Common myeloid progenitor, CD34-positive (primary cell): ENCODE measurements at places on chromosomes 11 and 22.

DNA sequence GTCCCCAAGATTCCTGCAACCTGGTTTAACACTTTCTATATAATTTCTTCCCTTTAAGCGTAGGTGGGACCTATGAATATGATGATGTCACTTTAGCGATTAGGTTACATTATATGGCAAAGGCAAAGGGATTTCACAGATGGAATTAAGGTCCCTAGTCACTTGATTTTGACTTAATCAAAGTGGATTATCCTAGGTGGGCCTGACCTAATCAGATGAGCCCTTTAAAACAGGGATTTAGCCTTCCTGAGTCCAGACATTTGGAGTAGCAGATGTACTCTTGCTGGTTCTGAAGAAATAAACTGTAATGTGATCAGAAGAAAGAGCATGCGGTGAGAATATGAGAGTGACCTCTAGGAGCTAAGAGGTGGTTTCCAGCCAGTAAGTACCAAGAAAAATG lies 67.8 kb upstream of the LIN7C start:
- no peaks in the 10 kb centered on the region for H3K36me3 ChIP-seq
- H3K27me3 ChIP-seq: no peaks in the 10 kb centered on the region
- no peak overlapping the region for H3K4me3 ChIP-seq
- peak; percentile 1 for DNase-seq
- H3K27ac ChIP-seq: no peak overlapping the region

DNA sequence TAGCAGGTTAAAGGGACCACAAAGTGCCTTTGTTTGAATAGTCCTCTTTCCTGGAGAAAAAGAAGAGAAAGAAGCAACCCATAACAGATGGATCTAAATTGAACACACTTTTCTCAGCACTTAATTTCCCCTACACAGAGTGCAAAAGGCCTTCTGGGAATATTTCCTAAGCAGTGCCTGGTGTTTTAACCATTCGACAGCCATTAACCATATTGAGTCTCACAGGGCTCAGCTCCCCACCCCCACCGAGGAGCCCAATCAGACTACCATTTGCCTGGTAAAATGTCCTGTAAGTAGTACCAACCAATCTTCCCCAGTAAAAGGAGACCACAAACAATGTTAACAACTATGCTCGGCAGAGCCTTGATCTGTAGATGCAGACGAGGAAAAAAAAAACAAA lies 40.7 kb upstream of the SLC6A5 start:
- H3K4me1 ChIP-seq: no peaks in the 10 kb centered on the region
- no peak overlapping the region for H3K27ac ChIP-seq
- no peak overlapping the region for H3K4me3 ChIP-seq
- DNase-seq: no peak
- peaks cover under 1% of the 10 kb centered on the region for H3K27me3 ChIP-seq

DNA sequence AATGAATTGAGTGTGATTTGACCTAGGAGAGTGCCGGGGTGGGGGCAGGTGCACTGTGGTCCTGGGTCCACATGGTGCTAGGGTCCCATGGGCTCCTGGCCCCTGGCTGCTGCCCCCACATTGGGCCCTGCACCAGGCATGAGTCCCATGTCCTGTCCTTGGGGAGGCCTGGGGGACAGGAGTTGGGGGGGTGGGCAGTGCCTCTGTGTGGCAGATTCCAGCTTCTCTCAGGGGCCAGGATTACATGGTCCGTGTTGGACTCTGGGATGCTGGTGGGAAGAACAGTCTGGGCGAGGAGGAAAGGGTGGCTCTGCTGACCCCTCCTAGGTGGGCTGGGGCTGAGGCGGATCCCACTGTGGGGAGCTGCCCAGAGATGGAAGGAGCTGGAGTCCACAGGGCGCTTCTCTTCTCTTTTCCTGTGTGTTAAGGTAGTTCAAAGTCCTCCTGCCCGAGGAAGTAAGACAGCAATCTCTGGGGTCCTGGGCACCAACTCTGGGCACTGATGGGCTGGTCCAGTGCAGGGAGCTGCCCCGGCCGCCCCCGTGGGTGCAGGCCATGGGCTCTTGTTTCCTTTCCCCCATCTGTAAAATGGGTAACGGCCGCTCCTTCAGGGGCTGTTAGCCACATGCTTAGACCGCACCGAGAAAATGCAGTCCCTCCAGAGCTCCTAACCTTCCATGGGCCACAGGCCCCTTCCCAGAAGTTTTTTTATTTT lies 19.8 kb downstream of the KCNQ1 start:
- H3K4me1 ChIP-seq: peaks cover 28% of the 10 kb centered on the region
- no peak overlapping the region for H3K27ac ChIP-seq
- no peaks in the 10 kb centered on the region for H3K36me3 ChIP-seq
- no peak for DNase-seq
- no peak overlapping the region for H3K4me3 ChIP-seq
- H3K27me3 ChIP-seq: no peaks in the 10 kb centered on the region

DNA sequence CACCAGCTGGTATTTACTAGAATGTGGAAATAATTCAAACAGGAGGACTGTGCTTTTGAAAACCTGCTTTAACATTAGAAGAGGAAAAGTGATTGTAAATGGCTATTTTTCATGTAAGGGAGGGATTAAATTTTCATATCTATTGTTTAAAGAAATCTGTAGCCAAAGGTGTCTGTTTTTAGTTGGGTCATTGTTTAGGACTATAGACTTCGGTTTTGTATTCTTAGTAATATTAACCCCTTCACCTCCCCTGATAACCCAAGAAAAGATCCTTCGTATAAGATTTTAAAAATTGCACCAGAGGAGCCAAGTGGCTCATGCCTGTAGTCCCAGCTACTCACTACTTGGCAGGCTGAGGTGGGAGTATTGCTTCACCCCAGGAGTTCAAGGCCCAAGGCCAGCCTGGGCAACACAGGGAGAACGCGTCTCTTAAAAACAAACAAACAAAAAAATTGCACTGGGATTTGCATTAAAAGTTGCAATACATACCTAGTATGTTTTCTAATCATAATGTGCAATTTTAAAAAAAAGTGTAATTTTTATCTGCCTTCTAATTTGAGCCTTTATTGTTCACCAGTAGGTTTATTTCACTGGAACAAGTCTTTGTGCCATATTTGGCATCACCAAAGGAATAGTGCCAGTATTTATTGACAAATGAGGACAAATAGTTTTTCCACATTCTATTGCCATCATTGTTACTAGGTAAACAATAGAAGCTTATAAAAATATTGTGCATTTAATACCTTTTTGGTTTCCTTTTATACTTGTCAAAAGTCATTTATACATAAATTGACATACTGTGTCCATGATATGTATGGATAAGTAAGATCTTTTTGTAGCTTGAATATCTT lies 34.3 kb downstream of the MTMR3 start:
- no peaks in the 10 kb centered on the region for H3K36me3 ChIP-seq
- no peak overlapping the region for H3K4me3 ChIP-seq
- H3K27ac ChIP-seq: no peak overlapping the region
- no peaks in the 10 kb centered on the region for H3K27me3 ChIP-seq

- H3K4me3 ChIP-seq: no peak overlapping the region
- no peak overlapping the region for H3K27ac ChIP-seq
- no peaks in the 10 kb centered on the region for H3K4me1 ChIP-seq
- H3K27me3 ChIP-seq: no peaks in the 10 kb centered on the region
- peaks cover 89% of the 10 kb centered on the region for H3K36me3 ChIP-seq
- no peak for DNase-seq
Measured at GRCh38 chr11:68168694-68169093, 44.4 kb downstream of the KMT5B start.

GRCh38 chr22:30392661-30393321 lies 4.0 kb upstream of the SEC14L2 start:
- no peak overlapping the region for H3K27ac ChIP-seq
- no peak overlapping the region for H3K4me3 ChIP-seq
- peaks cover 2% of the 10 kb centered on the region for H3K4me1 ChIP-seq
- DNase-seq: no peak

DNA sequence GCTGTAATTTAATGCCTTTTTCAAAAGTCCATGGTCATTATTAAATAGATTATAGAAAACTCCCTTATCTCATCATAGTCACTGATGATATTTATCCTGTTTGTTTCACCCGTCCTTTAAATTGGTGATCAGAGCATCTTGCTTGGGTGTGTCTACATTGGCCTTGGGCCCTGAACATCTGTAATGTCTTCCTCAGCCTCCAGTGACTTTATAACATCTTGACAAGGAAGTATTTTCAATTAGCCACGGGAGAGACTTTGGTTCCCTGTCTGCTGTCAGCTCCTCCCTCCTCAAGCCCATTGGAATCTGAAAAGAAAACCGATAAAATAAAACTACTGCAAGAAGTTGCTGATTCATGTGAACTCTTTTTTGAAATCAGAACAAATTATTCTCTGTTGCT lies 116.9 kb upstream of the TTC12 start:
- no peaks in the 10 kb centered on the region for H3K4me1 ChIP-seq
- H3K27ac ChIP-seq: no peak overlapping the region
- H3K36me3 ChIP-seq: no peaks in the 10 kb centered on the region
- H3K27me3 ChIP-seq: peaks cover 7% of the 10 kb centered on the region
- H3K4me3 ChIP-seq: no peak overlapping the region

DNA sequence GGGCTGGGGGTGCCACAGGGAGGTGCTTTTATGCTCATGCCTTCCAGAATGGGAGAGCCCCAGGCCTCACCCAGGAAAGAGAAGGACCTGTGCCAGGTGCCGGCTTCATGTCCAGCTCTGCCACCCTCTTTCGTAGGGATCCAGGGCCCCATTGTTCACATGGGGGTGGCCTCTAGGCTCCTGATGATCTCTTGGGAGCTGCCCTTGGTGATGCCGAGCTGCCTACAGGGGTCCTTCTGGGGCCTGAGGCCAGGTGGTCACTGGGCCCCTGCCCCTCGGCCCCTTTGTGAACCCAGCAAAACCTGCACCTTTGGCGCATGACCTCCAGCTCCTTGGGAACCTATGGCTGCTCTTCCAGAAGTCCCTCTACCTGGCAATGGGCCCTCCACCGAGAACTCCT lies 41.4 kb upstream of the SMIM38 start:
- H3K4me1 ChIP-seq: no peaks in the 10 kb centered on the region
- H3K27ac ChIP-seq: no peak overlapping the region
- no peak overlapping the region for H3K4me3 ChIP-seq

- peaks cover 62% of the 10 kb centered on the region for H3K4me1 ChIP-seq
- no peaks in the 10 kb centered on the region for H3K36me3 ChIP-seq
- DNase-seq: no peak
- H3K4me3 ChIP-seq: no peak overlapping the region
- H3K27me3 ChIP-seq: no peaks in the 10 kb centered on the region
Measured at GRCh38 chr11:117978991-117979390, 7.2 kb upstream of the IL10RA start.

GRCh38 chr22:48180631-48181030 lies 1418.2 kb downstream of the TBC1D22A start:
- no peaks in the 10 kb centered on the region for H3K27me3 ChIP-seq
- H3K4me3 ChIP-seq: no peak overlapping the region
- no peak overlapping the region for H3K27ac ChIP-seq
- H3K36me3 ChIP-seq: no peaks in the 10 kb centered on the region
- no peak for DNase-seq

DNA sequence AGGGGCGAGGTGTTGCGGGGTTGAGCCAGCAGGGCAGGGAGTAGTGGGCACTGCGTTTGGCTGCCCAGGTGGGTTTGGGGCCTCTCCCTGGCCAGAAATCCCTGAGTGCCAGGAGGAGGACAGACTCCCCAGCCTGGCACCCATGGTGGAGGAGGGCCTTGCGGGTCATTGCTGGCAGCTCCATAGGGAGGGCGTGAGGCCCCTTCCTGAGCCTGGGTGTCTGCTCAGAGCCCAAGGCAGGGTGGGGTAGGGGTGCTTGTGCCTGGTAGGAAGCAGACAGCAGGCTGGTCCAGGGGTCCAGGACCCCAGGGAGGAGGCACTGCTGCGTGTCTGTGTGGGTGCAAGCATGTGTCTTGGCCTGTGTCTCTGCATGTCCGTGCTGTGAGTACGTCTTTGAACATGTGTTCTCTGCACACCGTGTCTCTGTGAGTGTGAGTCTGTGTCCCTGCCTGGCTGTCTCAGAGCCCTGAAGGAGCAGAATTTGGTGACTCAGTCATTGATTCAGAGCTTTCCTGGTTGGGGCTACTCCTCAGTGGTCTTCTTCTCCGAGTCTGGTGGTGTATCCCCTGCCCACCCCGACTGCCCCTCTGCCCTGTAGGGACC lies 3.9 kb downstream of the TSPAN4 start:
- H3K27me3 ChIP-seq: no peaks in the 10 kb centered on the region
- no peak overlapping the region for H3K27ac ChIP-seq
- no peak for DNase-seq
- no peak overlapping the region for H3K4me3 ChIP-seq
- peaks cover 58% of the 10 kb centered on the region for H3K4me1 ChIP-seq

DNA sequence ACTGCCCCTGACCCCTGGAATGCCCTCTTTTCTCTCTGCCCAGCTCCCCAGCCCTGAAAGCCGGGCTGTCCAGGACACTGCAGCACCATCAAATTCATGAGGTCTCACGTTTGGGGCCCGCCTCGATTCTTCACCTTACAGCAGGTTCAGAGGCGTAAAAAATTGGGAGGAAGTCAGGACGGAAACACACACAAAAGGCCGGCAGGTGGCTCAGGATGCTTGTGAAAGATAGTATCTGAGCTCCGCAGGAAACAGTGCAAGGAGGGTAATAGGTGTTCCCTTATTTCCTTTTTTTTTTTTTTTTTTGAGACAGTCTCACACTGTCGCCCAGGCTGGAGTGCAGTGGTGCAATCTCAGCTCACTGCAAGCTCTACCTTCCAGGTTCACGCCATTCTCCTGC lies 4.1 kb downstream of the RFPL2 start:
- no peaks in the 10 kb centered on the region for H3K36me3 ChIP-seq
- H3K27ac ChIP-seq: no peak overlapping the region
- peaks cover 6% of the 10 kb centered on the region for H3K27me3 ChIP-seq
- no peak for DNase-seq
- H3K4me3 ChIP-seq: no peak overlapping the region
- peaks cover 15% of the 10 kb centered on the region for H3K4me1 ChIP-seq

GRCh38 chr11:68973219-68973618 lies 7.6 kb downstream of the MRGPRD start:
- no peak overlapping the region for H3K27ac ChIP-seq
- no peaks in the 10 kb centered on the region for H3K36me3 ChIP-seq
- H3K4me3 ChIP-seq: no peak overlapping the region
- H3K27me3 ChIP-seq: peaks cover 14% of the 10 kb centered on the region
- H3K4me1 ChIP-seq: peaks cover under 1% of the 10 kb centered on the region

DNA sequence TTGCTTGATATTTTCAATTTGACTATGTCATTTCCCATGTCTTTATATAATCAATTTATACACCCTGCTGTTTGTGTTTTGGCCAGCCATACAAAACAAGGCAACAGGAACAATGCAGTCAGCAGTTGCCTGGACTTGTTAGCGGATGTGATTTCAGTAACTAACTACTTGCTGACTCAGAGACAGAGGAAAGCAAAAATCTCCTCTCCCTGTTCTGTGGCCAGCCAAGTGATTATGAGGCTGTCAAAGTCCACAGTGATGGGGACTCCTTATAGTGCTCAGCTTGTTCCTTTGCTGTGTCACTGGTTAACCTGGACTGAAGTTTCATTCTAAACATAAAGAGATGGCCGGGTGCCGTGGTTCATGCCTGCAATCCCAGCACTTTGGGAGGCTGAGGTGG lies 32.6 kb upstream of the APLP2 start:
- no peaks in the 10 kb centered on the region for H3K27me3 ChIP-seq
- no peak for DNase-seq
- H3K27ac ChIP-seq: no peak overlapping the region
- H3K4me1 ChIP-seq: no peaks in the 10 kb centered on the region
- no peak overlapping the region for H3K4me3 ChIP-seq

- no peak overlapping the region for H3K4me3 ChIP-seq
- H3K27me3 ChIP-seq: peaks cover 32% of the 10 kb centered on the region
- H3K36me3 ChIP-seq: no peaks in the 10 kb centered on the region
- H3K27ac ChIP-seq: no peak overlapping the region
- DNase-seq: peak; percentile 76
Measured at GRCh38 chr22:37331856-37332536, 49.7 kb downstream of the CYTH4 start.

GRCh38 chr22:40594924-40595323 lies 41.6 kb downstream of the MRTFA start:
- no peaks in the 10 kb centered on the region for H3K27me3 ChIP-seq
- no peak overlapping the region for H3K4me3 ChIP-seq
- no peaks in the 10 kb centered on the region for H3K36me3 ChIP-seq
